ENCODE measurements at places on chromosomes 16 and 17.

- no peak for DNase-seq
These were observed 149.3 kb downstream of the IRF8 start for GRCh38 chr16:86048221-86048620.

DNA sequence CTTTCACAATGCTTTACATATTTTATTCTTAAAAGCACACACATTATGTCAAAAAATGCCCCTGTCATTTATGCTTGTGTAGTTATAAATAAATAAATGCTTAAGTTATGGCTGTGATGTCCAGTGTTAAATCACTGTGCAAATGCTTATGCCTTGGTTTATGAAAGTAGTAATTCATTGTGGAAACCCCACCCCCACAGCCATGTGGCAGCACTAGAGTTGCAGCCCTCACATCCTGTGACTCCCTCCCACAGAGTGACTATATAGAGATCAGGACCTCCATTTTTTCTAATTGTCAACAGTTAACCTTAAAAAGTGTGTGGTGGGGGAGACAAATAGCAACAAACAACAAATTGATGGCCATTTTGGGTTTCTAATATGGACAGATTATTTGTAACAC is 2.4 kb downstream of the SKAP1 start:
- DNase-seq, result no peak

DNA sequence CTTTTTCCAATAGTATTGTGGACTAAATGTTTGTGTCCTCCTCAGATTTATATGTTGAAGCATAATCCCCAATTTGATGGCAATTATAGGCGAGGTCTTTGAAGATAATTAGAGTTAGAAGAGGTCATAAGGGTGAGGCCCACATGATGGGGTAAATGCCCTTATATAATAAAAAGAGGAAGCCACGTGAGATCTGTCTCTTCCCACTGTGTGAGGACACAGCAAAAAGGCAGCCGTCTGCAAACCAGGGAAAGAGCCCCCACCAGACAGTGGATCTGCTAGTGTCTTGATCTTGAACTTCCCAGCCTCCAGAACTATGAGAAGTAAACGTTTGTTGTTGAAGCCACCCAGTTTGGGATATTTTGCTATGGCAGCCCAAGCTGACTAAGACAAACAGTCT is 76.0 kb downstream of the LYRM1 start:
- DNase-seq, result no peak

DNA sequence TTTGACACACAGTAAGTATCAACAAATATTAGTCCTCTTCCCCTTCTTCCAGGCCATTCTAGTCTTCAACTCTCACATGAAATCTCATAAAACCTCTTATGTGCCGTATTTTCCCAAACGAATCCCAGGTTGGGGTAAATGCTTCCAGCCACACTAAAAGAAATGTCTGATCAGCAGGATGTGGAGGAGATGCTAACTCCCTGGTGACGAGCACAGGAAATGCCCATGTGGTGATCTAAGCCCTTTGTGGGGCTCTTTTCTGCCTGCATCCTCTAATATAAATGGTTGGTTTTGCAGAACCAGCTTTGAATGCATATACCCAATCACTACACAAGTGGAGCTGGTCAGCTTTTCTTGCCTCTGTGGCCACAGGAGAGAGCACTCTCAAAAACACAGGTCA is 498.2 kb upstream of the ERCC4 start:
- DNase-seq, result no peak
